ENCODE measurements at places on chromosomes 3 and 15.

DNA sequence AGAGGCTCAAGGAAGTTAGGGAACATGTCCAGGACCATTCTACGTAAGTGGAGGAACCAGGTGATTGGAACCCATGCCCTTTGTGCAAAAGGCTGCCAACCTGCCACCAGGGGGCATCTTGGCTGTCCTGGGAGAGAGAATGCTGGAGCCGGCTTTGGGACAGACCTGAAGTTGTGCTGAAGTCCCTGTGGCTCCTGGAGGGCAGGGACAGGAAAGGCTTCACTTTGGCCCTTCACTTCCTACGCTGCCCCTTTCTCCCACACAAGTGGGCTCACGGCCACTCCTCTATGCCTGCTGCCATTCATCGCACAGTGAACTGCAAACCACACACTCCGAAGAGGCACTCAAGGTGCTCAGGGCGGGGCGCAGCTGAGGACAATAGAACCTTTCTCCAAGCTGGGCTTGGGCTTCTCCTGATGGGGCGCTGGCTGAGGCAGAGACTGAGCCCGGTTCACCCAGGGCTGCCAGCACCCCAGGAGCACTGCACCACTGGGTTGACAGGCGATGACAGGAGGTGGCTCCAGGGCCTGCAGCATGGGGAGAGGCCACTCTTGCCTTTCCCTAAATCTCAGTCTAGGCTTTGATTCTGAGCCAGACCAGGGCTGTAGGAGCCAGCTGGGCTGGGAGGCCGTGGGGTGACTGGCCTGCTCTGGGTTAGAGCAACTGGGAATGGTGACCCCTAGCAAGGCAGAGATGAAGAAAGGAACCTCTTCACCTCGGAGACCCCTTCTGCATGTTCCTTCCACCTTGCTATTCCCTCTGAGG, 8.4 kb downstream of the SHF start:
- DNase-seq: peak; percentile 32

GRCh38 chr3:108959017-108959416, 5.3 kb upstream of the GUCA1C start:
- no peak for DNase-seq

DNA sequence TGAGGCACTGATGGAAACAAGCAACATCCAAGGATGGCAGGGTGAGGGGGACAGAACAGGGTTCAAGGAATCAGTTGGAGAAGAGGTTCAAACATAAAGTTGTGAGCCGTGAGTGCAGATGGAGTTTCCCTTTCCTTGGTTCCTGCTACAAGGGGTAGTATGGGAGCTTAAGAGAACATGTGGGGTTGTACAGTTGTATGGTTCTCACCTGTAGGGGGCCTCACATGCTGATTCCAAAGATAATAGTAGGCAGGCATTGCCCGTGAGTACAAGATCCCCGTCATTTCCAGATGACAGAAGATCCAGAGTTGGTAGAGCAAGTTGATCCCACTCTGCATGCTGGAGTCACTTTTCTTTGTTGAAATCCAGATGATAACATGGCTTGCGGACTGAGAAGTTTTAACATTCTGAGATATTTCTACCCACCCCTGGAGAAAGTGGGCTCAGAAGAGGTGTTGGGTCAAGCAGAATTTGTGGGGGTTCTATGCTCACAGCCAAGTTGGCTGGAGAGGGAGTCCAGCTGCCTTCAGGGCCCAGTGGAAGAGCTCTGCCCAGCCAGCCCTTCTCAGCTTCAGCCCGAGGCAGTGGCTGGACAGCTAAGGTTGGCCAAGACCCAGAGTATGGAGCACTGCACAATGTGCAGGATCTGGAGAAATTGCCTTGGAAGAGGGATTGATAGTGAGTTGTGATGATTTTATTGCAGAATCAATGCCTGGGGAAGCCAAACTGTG, 141.8 kb downstream of the THSD4 start:
- DNase-seq: no peak

- DNase-seq: no peak
Measured at GRCh38 chr3:174767853-174768382, 91.2 kb upstream of the NAALADL2 start.

DNA sequence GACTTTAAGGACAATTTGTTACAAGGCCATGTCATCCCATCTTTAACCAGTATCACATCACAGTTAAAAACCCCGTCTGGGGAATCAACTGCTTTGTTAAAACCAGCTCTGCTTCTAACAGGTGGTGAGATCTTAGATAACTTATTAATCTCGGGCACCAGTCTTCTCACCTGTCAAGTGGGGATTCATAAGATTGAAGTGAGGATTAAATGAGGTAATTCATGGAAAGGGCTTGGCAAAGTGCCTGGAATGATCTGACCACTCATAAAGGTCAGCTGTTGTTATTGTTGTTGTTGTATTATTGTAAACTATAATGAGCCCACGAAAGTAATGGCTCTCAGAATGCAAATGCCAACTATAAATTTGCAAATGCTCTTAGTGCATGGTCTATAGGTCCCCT, 30.1 kb upstream of the SLC24A5 start:
- no peak for DNase-seq

Measured in HL-60 (cell line).